A549 treated with dexamethasone at 1 μM for 4 hours (cell line): ENCODE measurements at places on chromosomes 3 and 15. TPM values are rescaled to one million over a fixed set of nuclear protein-coding genes. Genes with fewer than 3 reads are reported as not detected.

ZNF620 gene
- total RNA-seq, result 1.7 to 2.0 TPM (median 1.8 TPM) in 5 replicates

FANCD2OS gene
- not detected in 5 replicates for total RNA-seq

TRH gene
- total RNA-seq, result not detected in 5 replicates

DNAJB11 gene
- total RNA-seq, result 53.7 to 57.8 TPM (median 55.5 TPM) in 5 replicates

ZNF445 gene
- total RNA-seq, result 1.9 to 3.6 TPM (median 3.1 TPM) in 5 replicates

PLAAT1 gene
- 0.09 to 0.16 TPM in 2 of 5 replicates, not detected in the others for total RNA-seq

PRTG gene
- total RNA-seq, result 8.6 to 10.8 TPM (median 10.0 TPM) in 5 replicates
